ENCODE measurements at places on chromosomes 2 and 18.
A peak's percentile ranks its signal among the peaks of the same experiment; 100 is the strongest.

GRCh38 chr2:148670773-148671172, 26.2 kb downstream of the EPC2 start:
- DNase-seq: no peak

- DNase-seq: no peak
Measured at GRCh38 chr2:42880738-42881690, 88.6 kb upstream of the HAAO start.

- DNase-seq: no peak
Measured at GRCh38 chr2:62472312-62472711, 33.7 kb downstream of the TMEM17 start.

DNA sequence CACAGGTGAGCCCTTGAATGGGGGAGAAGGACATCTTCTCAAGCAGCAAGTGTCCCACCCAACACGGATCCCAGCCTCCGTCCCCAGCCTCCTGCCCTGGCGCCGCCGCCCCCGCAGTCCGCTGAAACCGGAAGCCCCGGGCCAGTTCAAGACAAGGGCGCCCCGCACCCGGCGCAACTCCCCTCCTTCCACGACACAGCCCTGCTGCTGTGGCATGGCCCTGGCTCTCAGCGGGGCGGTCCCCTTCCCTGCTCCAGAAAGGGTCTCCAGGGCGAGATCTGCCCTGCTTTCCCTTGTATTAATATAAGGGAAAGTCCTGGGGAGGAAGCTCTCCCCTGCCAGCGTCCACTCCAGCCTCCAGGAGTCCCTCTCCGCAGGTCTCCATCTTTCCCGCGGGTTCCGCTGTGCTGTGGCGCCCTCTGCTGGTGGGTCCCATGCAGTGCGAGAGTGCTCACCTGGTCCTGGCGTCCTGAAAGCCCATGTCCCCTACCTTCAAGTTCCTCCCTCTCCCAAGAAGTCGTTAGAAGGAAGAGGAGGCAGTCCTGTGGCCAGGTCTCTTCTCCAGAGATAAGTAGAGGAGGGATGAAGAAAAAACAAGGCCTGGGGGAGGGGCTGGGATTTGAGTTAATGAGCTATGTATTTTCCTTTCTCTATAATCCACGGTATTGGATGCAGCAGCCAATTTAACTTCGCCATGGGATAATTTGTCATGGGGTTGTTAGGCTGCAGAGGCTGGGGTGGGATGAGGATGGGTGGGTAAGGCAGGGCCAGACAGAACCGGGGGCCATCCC, 176.0 kb downstream of the SMAD2 start:
- peak; percentile 71 for DNase-seq

- no peak for DNase-seq
Measured at GRCh38 chr2:109260886-109261700, 132.1 kb downstream of the SH3RF3 start.

DNA sequence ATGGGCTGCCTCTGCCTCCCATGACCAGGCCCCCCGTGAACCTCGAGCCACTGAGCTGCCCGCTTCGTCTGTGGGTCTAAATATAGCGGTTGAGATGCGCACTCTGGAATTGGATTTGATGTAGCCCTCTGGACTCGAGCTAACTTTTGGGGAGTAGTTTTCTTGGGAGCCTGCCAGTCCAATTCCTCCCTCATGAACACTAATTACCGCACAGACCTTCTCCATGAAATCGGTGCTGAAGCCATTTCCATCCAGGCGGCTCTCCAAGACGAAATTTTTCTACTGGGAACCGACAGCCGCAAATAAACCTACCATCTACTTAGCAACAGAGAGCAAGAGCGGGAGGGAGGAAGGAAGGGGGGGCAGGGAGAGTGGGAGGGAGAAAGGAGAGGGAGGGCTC, 63.6 kb downstream of the CELF4 start:
- no peak for DNase-seq

GRCh38 chr2:217688494-217688893, 314.3 kb downstream of the TNS1 start:
- no peak for DNase-seq

DNA sequence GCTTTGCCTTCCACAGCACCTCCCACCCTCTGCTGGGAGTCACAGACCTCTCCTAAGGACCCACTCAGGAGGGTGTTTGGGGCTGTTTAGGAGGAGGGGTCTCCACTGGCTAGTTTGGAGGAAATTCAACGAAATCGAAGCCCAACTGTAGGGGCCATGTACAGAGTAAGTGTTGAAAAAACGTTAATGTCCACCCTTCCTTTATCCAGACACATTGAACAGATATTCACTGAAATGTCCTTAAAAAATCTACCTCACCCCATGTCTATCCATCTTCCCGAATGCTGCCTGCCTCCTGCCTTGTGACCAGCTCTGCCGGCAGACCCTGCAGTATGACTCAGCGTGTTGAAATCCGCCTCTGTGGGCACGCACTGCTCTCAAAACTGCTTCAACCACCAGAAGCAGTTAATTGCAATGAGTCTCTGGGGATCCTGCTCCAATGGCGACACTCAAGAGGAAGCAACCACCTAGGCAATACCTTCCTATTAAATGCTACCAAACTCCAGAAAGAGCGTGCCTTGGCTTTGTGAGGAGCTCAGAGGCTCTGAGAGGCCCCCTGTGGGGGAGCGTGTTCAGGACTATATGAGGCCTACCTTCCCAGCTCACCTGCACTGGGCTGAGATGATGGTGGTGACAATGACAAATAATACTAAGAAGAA, 61.4 kb upstream of the RTN4 start:
- DNase-seq: no peak

DNA sequence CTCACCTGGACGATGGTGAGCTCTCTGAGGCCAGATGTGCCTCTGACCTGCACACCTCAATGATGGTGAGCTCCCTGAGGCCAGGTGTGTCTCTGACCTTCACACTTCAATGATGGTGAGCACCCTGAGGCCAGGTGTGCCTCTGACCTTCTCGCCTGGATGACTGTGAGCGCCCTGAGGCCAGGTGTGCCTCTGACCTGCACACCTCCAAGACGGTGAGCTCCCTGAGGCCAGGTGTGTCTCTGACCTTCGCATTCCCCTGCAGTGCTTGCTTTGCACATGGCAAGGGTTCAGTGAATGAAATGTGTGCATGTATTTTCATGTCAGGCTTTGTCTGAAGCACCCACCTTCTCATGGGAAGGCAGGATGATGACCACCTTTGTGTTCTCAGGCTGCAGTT, 95.5 kb downstream of the PTGR3 start:
- no peak for DNase-seq

- no peak for DNase-seq
Measured at GRCh38 chr18:24683925-24684324, 223.5 kb downstream of the HRH4 start.

DNA sequence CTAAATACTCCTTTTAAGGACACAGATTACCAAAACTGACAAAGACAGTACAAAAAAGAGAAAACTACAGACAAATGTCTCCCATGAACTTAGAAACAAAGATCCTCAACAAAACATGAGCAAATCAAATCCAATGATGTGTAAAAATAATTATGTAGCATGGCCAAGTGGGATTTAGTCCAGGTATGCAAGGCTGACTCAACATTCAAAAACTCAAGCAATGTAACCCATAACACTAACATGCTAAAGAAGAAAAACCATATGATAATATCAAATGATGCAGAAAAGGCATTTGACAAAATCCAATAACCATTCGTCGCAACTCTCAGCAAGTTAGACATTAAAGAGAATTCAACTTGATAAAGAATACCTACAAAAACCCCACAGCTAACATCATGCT, 239.0 kb upstream of the KLHL29 start:
- DNase-seq: no peak

DNA sequence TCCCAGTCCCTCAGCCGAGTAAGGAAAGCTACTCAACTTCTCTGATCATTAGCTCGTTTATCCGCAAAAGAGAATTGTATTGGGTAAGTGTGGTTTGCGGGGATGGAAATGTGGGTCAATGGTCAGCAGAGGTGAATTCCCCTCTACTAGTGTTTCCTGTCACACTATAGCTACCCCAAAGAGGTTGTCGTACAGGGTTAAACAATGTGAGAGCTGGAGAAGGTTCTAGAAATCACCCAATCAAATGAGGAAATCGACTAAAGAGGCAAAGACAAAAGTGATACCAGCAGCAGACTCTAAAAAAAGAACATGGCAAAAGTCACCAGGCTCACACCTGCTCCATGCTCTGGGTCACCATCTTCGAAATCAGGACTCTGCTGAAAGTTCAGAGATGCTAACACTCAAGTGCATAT, 144.7 kb upstream of the ITGA4 start:
- peak; percentile 63 for DNase-seq

All from stimulated activated naive CD8-positive, alpha-beta T cell treated with anti-CD3 and anti-CD28 coated beads, Interleukin-15, Interleukin-2, amounts not matched to agents 100 U/mL and 50 U/mL, for 24 hours (primary cell).